ENCODE measurements at places on chromosomes 12 and 14. TPM values are rescaled to one million over a fixed set of nuclear protein-coding genes. Genes with fewer than 3 reads are reported as not detected.

The CYP27B1 gene
- 2.2 TPM for total RNA-seq

The FOXG1 gene
- total RNA-seq = 0.15 TPM

The VRTN gene
- not detected for total RNA-seq

The ZNF385A gene
- total RNA-seq = 21.2 TPM

The PTCSC3 gene
- not detected for total RNA-seq

The GALNT6 gene
- total RNA-seq = 3.3 TPM

The SLC35F4 gene
- not detected for total RNA-seq

The BIN2 gene
- 0.08 TPM for total RNA-seq

The SLCO1B3 gene
- total RNA-seq = 11.2 TPM

The HHIPL1 gene
- total RNA-seq = 0.16 TPM

The RNF212B gene
- not detected for total RNA-seq

The CD69 gene
- total RNA-seq = not detected

The FAM90A1 gene
- 0.12 TPM for total RNA-seq

The ADAM21 gene
- not detected for total RNA-seq
